Stimulated activated CD4-positive, alpha-beta T cell treated with anti-CD3 and anti-CD28 coated beads, Interleukin-2, amount 100 ng/mL, for 24 hours (primary cell): ENCODE measurements at places on chromosomes 7 and 10.

GRCh38 chr10:29295813-29296212, 6.9 kb downstream of the LYZL1 start:
- DNase-seq, result no peak

DNA sequence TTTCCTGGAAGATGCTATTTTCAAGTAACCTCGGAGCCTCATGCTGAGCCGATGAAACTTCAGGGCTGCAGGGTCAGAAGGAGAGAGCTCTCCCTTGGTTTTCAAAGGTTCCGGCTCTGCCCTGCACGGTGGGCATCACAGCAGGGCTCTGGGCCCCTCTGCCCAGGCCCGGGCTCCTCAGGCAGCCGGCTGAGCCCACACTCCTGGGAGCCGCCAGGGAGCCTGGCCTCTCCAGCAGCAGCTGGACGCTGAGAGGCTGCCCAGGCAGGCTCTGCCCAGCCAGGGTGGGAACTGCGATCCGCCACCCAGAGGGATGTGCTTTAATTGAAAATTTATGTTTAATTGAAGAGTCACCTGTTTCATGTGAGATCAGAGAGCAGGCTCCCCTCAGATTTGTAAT, 97.5 kb upstream of the MGMT start:
- DNase-seq, result no peak

GRCh38 chr7:94338921-94339371, 55.7 kb upstream of the COL1A2 start:
- DNase-seq, result no peak

DNA sequence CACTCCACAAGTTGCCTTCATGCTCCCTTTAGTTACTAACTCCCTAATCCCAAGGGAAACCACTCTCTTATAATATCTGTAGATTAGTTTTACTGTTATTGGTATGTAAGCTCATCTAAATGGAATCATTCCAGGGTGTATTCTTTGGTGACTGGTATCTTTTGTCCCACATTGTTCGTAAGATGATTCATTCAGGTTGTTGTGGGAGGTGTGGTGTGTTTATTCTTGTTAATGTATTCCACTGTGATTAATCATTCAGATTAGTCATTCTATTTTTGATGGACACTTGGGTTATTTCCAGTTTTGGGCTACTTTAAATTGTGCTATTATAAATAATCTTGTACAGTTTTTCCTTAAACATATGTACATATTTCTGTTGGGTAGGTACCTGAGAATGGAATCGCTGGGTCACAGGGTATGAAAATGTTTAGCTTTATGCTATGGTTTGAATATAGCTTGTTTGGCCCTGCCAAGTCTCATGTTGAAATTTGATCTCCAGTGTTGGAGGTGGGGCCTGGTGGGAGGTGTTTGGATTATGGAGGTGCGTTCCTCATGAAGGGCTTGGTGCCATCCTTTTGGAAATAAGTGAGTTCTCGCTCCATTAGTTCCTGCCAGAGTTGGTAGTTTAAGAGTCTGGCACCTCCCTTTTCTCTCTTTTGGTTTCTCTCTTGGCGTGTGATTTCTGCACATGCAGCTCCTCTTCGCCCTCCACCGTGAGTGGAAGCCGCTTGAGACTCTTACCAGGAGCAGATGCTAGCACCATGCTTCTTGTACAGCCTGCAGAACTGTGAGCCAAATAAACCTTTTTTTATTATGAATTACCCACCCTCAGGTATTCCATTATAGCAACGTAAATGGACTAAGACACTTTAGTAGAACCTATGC, 13.8 kb downstream of the BTRC start:
- DNase-seq, result peak; percentile 24

DNA sequence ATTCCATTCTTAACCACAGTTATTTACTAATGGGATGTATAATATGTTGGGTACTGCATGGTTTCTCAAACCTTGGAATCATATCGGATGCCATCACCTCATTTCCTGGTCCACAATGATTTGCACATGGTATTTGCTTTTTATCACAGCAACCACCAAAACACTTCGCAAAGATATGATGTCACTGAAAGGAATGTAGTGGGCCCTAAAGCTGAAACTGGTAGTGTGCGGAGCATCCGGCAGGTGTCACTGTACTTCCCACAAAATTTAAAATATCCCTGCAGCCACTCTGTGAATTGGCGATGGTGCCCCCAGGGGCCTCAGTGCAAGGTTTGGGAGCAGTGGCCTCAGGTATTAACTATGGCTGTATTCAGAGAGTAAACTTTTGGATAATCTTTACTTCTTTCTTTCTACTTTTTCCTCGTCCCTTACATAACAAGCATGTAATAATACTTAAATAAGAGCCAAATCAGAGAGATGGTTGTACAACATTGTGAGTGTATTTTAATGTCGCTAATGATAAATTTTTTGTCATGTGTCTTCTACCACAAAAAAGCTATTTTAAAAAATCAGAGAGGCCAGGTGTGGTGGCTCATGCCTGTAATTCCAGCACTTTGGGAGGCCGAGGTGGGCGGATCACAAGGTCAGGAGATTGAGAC, 66.2 kb downstream of the FAM241B start:
- no peak for DNase-seq

GRCh38 chr10:10703382-10703781, 314.3 kb upstream of the CELF2 start:
- no peak for DNase-seq

- DNase-seq, result no peak
These were observed 59.2 kb downstream of the CDK13 start for GRCh38 chr7:40009301-40009700.

DNA sequence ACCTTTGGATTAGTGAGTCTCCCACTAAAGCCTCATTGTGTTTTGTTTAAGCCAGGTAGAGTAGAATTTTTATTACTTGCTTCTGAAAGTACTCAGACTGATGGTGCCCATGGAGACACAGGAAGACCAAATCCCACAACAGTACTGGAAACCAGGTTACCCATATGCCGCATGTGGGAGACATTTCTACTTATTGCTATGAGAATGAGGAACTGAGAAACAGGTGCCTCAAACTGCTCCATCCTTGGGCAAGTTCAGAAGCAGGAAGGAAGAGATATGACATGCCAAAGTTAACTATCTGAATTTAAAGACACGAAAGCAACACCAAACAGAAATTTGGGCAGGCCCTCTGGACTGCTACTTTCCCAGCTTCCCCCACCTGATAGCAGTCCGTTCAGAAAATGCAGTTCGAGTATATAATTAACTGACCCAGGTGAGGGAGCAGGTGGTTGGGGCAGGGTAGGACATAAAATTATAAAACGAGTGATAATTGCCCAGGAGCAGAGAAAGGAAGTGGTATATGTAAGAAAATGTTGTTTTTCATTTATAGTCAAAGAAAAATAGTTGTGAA, 382.3 kb upstream of the MTPN start:
- no peak for DNase-seq

- no peak for DNase-seq
These were observed 61.0 kb downstream of the NRP1 start for GRCh38 chr10:33273295-33274002.

- DNase-seq, result no peak
These were observed 36.0 kb upstream of the KCNIP2 start for GRCh38 chr10:101879456-101880231.

DNA sequence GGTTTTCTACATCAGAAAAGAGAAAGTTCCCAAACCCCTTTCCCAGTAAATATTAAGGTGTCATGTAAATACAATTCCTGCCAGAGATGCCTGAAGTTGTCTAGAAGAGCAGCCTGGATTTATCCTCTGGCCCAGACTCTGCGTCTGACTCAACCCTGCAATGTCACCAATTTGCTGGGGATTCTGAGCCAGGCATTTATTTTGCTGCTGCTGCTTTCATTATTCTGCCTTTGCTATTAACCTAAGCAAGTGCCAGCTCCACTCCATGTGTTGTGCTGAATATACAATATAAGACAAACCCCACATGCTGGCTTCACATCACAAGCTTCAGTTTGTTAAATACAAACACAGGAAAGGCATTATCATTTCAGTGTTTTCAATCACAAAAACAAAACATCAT, 59.1 kb downstream of the ELAPOR2 start:
- DNase-seq, result no peak

DNA sequence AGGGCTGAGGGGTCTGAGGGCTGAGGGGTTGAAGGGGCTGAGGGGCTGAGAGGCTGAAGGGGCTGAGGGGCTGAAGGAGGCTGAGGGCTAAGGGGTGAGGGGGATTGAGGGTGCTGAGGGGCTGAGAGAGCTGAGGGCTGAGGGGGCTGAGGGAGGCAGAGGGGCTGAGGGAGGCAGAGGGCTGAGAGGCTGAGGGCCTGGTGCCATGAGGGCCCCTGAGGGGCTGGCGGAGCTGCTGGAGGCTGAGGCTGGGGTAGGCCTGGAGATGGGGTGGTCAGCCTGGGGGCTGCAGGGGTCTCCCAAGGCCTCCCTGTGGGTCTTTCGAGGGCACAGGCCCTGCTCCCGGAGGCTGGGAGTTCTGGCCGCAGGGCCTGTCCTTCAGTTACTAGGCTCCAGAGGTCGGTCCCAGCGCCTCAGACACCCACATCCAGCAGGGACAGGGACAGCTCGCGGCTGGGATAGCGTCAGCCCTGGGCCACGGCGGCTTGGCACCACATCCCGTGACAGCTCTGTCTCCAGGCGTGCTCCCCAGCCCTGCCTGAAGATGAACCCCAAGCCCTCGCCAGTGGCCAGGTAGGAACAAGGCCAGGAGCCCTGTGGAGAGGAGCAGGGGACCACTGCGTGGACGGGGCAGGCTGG, 16.9 kb downstream of the MYO1G start:
- peak; percentile 14 for DNase-seq

DNA sequence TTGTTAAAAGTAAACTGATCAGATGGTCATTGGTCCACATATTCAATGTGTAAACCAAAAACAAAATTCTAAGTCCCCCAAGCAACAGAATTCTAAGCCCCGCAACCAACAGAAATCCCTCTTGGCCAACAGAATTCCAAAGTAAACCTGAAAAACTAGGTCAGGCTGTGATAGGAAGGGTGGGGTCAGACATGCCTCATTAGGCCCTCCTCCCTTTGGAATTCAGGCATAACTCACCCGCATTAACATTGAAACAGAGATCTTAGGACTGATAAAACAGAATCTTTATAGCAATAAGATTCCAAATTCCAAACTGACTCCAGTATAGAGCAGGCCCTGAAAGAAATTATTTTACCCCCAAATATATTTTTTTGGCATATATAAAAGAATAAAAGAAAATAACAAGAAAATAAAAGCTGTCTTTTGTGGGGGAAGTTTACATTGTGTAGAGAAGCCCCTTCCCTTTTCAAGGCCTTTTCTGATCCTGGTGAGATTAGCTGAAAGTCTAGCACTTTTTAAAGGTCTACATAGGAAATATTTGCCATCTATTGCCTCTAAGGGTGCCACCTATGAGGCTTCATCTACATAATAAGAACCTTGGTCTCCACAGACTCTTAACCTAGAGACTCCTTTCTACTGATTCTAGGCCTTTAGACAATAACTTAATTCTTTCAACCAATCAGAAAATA, 30.5 kb downstream of the GNAT3 start:
- no peak for DNase-seq

- peak; percentile 84 for DNase-seq
These were observed at the start of gene SFXN4 for GRCh38 chr10:119165171-119166117. Gene SFXN4 (minus strand): TSS chr10:119165714. CDS start chr10:119165647, 67 bp downstream.

GRCh38 chr7:122803323-122803722, 82.9 kb downstream of the CADPS2 start:
- DNase-seq, result no peak

DNA sequence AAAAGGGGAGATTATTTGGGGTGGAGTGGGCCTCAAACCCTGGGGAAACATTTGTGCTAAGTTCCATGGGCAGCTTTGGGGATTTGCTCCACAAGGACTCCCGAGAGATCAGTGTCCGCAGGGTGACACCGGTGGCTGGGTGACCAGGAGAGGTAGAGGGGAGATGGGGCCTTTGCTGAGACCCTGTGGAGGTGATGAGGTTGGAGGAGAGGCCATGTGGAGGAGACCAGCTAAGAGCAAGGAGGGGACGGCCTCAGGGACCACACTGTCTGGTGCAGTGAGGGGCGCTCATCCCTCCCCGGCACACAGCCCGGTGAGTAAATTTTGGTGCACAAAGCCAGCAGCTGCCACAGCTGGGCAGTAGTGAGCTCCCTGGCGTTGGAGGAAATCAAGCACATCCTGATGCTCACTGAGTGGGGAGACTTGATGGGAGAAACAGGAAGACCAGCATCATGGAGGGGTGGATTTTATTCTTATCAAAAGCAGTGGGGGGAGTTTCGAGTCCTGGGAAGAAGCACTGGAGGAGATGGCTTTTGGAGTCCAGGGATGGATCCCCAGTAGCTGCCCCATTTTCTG, 20.2 kb upstream of the ELFN1 start:
- DNase-seq, result no peak

GRCh38 chr7:95910341-95910740, 138.0 kb downstream of the DYNC1I1 start:
- DNase-seq, result no peak

GRCh38 chr10:3451516-3452172, 279.1 kb upstream of the PITRM1 start:
- DNase-seq, result no peak

GRCh38 chr7:152504367-152504766, 68.6 kb upstream of the KMT2C start:
- DNase-seq, result no peak

DNA sequence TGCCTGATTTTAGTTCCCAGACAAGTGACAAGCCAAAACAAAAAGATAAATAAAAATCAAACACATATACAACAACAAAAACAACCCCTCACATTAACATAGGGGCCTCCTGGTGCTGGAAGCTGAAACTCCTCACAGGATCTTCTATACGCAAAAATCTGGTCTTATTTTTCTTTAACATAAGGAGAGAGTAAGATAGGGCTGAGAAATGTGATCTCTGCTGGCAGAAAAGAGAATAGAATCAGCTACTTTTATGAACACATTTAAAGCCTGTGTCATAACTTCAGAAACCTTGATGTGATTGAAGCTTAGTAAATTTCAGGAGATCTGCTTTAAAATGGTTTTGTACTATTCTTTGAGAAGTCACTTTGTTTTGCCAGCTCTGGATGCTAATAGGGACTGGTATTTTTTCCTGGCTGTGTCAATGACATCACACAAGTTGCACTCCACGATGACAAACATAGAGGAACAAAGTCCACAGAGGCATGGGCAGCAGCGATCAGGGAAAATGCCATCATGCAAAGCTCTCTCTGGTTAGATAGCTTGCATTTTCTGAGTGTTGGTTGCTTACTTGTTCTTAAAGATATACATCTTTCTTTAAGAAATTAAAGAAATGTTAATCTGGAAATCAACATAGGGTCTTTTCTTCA, 176.6 kb upstream of the SP4 start:
- no peak for DNase-seq

DNA sequence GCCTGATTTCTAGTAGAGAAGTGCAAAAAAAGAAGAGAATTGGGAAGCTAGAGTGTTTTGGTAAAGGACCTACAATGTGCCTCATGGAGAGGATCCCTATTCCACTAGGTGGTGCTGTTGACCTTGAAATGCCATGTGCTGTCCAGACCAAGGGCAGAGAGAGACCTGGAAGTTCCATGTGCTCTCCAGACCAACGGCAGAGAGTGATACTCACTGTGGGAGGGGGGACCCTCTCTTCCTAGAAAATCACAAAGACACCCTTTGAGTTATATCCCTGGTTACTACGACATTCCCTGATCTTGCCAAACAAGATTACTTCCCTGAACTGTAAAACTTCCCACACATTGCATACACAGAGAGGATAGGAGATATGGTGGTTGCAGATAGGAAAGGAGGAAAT, 212.7 kb upstream of the ZNF804B start:
- DNase-seq, result no peak

- DNase-seq, result no peak
These were observed 47.3 kb downstream of the ARHGAP22 start for GRCh38 chr10:48557511-48558123.

GRCh38 chr7:79236352-79237028, 217.0 kb downstream of the MAGI2 start:
- no peak for DNase-seq

- DNase-seq, result no peak
These were observed 7.5 kb upstream of the KMT2E start for GRCh38 chr7:105006367-105007136.

- DNase-seq, result no peak
These were observed 20.7 kb upstream of the TECTB start for GRCh38 chr10:112262546-112262945.
